H9 (cell line): ENCODE measurements at places on chromosomes 5 and 9. TPM values are rescaled to one million over a fixed set of nuclear protein-coding genes. Genes with fewer than 3 reads are reported as not detected.

- no peak for DNase-seq
These were observed 346.4 kb upstream of the FAM174A start for GRCh38 chr5:100188778-100189177.

- no peak for DNase-seq
These were observed 147.9 kb upstream of the TBCA start for GRCh38 chr5:77924081-77924480.

DNA sequence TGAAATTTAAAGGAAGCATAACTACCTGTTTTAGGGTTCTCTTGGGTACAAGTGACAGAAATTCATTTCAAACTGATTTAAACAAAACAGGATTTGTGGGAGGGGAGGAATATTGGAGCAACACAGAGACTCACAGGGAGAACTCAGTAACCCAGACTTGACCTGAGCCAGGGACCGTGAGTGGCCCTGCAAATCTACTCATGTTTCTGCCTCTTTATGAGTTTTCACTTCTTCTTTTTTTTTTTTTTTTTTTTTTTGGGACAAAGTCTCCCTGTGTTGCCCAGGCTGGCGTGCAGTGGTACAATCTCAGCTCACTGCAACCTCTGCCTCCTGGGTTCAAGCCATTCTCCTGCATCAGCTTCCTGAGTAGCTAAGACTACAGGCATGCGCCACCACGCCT is 405.6 kb upstream of the ZNF608 start:
- no peak for DNase-seq

The NOXA1 gene
- total RNA-seq: 1.8 and 2.0 TPM in 2 replicates

The INSL4 gene
- total RNA-seq: not detected in 2 replicates

- DNase-seq: no peak
These were observed 102.7 kb upstream of the CD180 start for GRCh38 chr5:67299231-67299735.

The LTC4S gene
- total RNA-seq: 3.7 and 4.5 TPM in 2 replicates

DNA sequence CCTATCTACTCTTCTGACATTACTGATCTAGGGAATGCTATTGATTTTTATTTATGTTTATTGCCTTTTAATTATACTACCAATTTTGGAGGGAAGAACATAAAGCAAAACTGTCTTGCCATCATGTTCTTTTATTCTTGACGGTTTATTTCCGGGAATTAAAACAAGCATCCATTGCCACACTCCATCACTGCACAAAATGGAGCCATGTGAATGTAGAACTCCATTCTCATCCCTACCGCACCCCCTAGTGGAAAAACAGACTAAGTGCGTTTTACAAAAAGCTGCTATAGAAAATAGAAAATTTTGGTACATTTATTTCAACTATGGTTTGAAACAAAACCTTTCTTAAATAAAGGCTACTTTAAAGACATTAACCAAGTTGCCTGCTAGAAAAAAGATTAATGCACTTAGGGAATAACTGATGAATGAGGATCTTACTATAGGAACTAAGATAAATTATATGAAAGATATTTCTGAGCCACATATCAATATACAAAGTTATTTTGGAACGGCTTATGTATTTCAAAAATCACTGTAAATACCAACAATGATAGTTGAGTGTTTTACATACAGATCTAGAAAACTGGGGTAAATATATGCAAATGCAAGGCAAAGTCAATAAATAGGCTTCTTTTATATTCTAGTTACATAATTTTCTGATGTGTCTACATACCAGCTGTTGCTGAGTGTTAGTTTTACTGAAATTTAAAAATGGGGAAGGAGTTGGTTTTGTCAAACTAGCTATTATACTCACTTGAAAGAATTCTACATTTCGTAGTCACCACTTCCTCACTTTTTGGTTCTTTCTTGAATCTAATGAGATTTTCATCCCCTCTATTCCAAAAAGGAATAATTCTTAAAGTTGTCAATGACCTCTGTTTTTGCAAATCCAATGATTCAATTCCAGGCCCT is 26.5 kb downstream of the OXCT1 start:
- DNase-seq: no peak

DNA sequence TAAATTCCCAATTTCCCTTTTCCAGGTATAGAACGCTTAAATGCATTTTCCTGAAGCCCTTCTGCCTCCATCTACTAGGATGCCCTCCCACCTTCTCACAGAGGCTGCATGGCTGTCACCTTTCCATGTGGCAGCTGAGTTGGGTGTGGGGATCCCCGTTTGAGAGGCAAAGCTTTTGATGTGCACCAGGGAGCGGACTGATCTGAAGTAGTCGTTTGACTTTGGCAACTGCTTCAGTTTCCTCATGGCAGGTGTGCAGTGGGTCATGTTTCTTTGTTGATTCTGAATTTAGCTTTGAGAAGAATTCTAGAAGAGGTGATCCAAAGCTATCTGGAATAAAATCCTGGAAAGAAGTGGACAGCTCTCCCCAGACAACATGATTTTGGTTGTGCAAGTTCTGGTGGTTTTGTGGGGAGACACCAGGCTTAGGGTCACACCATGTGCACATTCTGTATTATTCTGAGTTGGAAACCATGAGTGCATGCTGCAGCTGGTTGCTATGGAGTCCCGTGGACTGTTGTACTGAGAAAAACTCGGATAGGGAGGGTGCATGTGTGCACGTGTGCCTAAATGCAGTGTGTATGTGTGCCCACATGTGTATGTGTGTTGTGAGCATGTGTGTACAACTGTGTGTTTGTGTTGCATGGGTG is 63.5 kb downstream of the GADD45G start:
- no peak for DNase-seq
